Effector memory CD8-positive, alpha-beta T cell (primary cell): ENCODE measurements at places on chromosomes 11 and 22.

DNA sequence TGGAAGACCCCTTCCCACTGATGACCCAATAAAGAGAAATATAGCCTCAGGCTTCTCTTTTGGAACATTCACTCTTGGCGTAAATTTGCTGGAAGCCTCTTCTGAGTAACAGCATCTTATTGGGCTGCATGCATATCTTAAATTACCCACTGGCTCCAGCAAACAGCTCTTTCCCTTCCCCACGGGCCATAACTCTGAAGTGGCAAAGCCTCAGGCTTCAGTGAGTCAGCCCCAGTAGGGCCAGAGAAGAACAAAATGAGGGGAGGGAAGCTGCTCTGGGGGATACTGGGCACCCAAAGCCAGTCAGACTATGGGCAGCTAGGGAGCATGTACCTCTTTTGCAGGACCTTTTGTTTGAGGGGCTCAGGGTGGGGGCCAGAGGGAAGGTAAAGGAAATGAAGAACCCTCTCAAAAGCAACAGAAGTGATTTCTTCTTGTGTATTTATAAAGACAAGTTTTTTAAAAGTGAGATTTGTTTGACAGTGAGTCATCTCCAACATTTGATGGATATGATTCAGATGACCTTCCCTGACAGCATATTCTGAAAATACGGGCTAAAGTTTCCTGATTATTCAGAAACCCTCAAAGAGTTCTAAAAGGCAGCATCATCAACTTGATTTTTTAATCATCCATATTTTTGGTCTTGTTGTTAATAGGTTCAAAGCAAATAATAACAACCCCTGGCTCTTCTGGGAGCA, 203.4 kb downstream of the KIF18A start:
- no peak for DNase-seq

DNA sequence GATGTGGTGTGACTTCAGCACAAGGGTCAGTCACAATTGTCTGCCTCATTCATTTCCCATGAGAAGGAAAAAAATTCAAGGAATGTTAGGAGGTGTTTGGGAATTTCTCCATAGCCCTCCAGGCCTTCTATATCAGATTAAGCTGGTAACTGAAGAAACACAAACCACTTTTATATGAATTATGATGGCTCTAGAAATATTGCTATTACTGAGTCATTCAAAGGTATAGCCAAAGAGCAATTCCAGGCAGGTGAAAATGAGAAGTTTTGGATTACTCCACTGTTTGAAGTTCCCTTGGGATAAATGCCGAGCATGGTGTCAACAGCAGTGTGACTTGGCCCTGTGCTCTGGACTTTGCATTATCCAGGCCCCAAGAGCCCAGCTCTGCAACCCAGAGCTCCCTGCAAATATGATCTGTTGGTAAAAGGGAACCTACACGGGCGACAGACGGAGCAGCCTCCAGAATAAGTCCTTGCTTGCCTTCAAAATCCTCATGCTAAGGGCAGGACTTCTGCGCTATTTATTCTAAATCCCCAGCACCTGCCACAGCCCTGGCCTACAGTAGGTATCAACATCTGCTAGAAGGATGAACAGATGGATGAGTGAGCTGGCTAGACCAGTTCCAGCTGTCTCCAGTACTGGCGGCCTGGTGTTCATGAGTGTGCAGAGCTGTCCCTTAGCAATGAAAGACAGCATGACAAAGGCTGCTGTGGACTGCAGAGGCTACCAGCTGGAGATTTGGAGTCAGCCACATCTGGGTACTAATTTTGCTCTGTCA, 67.5 kb upstream of the ZBED5 start:
- DNase-seq: no peak

- DNase-seq: peak; percentile 4
These were observed 1.9 kb downstream of the CLTCL1 start for GRCh38 chr22:19289475-19290161.

- DNase-seq: peak; percentile 64
These were observed 9.6 kb upstream of the PDE2A start for GRCh38 chr11:72683782-72684200.

- no peak for DNase-seq
These were observed 124.2 kb downstream of the APIP start for GRCh38 chr11:34791780-34792542.

GRCh38 chr11:130624971-130625544, 176.6 kb downstream of the ADAMTS15 start:
- no peak for DNase-seq

- no peak for DNase-seq
These were observed 37.6 kb downstream of the TPBGL start for GRCh38 chr11:75277991-75278790.
